ENCODE measurements at places on chromosomes 5 and 9.

- no peak for DNase-seq
These were observed 74.6 kb downstream of the LMNB1 start for GRCh38 chr5:126851501-126852011.

- DNase-seq = no peak
These were observed 47.1 kb upstream of the PCA3 start for GRCh38 chr9:76717176-76717575.

GRCh38 chr9:95506678-95507463, 9.9 kb downstream of the PTCH1 start:
- DNase-seq = no peak

DNA sequence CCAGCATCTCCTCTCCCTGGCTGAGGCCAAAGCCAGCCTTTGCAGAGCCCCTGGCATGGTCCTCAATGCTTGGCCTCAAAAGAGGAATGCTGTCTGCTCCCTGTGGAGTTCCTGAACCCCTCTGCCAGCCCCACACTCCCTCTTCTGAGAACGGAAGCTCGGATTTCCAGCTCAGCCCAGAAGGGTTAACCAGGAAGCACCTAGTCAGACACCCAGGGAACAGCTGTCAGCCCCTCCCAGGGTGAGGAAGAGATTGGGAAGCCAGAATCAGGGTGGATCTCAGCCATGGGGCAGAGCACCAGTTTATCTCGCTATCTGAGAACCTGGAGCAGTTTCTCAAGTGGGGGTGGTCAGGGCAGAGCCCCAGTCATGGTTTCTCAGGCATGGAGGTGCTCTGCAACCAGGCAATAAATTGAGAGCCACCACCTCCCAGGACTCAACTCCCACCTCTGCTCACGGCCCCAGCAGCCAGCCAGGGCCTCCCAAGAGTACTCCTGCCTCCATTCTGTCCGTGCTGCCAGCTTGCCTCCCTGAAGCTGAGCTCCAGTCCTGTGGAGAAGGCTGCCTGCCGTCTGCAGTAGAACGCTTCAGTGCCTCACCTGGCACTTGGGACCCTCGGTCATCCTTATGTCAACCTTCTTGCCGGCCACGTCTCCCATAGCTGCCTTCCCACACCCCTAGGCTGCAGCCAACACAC, 7.6 kb downstream of the FOXE1 start:
- DNase-seq = no peak

- no peak for DNase-seq
These were observed 234.5 kb downstream of the PCSK1 start for GRCh38 chr5:96198356-96199058.

DNA sequence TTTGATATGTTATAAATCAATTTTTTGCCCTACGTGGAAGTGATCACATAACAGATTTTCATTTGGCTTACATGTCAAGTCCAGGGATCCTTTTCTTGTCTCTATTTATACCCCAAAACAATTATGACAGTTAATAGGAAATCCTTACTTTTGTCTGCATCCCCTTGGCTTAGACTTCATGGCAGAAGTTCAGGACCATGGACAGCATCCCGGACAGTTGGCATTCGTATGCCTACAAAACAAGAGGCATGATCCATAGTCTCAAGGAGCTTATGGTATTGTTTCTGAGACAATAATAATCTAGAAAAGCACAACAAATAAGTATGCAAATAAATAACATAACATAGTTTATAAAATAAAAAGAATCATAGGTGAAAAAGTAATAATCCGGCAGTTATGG, 214.3 kb upstream of the GRIA1 start:
- DNase-seq = no peak

Measured in mucosa of gallbladder (tissue), 1 donor.